Stimulated activated CD4-positive, alpha-beta T cell treated with anti-CD3 and anti-CD28 coated beads, Interleukin-15, amount 100 ng/mL, for 1 hour (primary cell): ENCODE measurements at places on chromosomes 13 and 19.

DNA sequence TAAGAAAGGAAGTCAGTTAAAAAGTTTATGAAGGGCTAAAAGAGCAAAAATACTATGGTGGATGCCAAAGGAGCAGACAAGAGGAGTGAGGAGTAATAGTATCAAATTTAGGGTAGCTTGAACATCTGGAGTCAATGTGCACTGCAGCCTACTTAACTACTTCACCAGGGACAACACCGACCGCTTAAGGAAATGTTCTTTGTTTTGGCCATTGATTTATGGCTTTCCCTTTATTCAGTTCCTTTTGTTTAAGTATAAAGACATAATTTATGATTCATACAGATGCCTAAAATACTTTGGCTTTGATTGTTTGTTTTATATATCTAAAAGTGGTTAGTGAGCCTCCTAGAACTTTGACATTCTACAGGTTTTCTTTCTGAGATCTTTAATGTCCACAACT lies 276.3 kb upstream of the PRR20A start:
- no peak for DNase-seq

DNA sequence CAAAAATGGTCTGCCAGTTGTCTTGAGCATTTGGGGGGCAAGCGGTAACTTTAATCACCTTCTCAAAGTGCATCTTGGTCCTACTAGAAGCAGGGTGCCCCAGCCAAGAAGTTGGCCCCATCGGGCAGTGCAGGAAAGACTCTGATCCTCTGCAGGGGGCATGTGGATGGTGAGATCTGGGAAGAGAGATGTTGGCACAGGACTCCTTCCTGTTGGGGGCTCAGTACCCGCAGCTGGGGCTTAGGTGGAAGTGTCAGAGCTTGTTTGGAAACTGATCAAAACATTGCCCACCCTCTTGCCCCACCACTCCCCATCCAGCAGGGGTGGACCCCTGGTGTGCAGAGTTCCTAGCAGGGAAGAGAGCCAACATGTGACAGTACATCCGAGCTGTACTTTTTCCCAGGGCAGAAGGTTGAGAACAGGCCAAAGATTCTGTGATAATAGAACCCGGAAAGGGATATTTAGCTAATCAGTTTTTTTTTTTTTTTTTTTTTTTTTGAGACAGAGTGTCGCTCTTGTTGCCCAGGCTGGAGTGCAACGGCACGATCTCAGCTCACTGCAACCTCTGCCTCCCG lies 8.8 kb downstream of the RRAS start:
- DNase-seq, result no peak

GRCh38 chr19:41698746-41699230 lies 9.6 kb upstream of the CEACAM5 start:
- no peak for DNase-seq

DNA sequence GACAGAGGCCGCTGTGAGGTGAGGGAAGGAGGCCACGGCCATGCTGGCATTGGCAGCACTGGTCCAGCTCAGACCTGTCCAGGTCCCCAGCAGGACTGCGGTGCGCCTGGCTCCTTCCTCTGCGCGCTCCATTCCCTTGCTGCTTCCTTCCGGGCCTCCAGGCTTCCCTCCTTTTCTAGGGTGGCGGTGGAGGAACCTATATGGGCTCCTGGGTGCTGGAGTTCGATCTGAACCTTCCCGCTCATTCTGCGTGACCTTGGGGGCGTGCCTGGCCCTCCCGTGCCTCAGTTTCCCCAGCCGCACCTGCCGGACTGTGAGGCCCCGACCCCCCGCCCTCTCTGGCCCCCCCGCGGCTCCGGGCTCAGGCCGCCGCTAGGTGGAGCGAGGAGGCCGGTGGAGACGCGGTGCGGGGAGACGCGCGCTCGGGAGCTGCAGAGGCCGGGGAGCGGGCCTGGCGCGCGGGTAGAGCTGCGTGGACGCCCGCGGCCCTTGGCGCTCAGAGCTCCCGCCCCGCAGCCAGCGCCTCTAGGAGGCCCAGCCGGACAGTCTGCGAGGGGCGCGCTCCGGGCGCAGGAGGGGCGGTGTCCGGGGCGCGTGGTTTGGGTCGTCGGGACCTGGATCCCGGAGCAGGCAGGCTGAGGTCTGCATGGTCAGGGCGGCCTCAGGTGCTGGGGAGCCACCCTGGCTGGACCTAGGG lies 29.9 kb downstream of the EFNA2 start:
- DNase-seq, result no peak

DNA sequence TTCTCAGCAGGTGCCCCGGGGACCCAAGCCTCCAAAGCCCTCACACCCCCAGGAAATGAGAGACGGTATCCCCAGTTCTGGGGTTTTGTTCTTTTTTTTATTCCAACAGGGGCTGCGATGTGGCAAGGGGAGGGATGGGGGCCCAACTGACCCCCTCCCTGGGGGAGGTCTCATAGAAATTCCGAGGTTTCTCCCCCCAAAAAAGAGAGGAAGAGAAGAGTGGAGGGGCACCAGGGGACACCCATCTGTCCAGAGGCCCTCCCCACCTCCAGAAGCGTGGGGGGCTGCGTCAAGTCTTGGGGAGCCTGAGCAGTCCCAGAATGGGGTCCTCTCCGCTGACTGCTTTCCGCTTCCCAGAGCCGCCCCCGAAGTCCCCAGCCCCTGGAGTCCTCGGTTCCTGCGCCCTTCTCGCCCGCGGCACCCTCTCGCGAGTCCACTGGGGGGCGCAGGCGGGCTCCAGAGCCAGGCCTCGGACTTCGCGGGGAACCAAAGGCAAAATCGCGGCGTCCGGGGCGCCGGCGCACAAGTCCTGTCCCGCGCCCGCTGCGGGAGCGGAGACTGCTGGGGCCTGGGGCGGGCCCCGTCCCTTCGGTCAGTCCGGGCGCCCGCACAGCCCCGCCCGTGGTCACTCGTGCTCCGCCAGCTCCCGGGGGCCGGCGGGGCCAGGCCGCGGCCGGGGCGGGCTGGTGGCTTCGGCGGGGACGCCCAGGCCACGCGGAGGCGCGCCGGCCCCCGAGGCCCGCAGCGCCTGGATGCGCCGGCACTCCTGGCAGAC lies 4.4 kb upstream of the ATP1A3 start:
- no peak for DNase-seq

GRCh38 chr19:917323-918151 lies at the start of gene KISS1R:
Gene KISS1R, plus strand, starts transcription at chr19:917333. Its CDS starts 170 bp downstream, at chr19:917503.
- no peak for DNase-seq

DNA sequence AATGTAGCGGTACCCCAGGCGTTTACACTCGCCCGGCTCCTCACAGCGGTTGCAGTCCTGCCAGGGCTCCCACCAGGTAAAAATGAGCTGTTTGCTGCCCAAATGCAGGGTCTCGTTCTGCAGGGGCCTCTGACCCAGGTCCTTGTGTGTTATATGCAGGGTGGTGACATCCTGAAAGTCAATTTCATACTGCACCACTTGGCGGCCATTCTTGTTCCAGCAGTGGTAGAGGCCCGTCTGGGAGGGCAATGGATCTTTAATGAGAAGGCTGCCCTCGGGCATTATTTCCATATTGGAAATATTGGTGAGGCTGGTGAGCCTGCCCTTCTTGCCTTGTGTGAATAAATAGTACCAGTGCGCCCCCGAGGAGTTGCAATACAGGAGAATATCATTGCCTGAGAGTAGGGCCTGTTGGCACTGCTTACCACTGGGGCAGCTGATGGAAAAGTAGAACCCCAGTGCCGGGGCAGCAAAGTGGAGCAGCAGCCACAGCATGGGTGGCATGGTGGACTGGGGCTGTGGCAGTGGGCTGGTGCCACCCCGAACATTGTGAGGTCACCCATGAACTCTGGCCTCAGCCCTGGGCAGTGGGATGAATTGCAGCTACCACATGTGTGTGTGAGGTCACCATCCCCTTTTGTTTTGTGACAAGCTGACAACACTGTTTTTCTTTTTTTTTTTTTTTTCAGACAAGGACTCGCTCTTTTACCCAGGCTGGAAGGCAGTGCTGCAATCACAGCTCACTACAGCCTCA lies at the start of gene FAM187B:
Gene FAM187B (minus strand): TSS at position 563 of the 754 bp plus-strand sequence. CDS start 59 bp downstream, at position 504.
- no peak for DNase-seq

DNA sequence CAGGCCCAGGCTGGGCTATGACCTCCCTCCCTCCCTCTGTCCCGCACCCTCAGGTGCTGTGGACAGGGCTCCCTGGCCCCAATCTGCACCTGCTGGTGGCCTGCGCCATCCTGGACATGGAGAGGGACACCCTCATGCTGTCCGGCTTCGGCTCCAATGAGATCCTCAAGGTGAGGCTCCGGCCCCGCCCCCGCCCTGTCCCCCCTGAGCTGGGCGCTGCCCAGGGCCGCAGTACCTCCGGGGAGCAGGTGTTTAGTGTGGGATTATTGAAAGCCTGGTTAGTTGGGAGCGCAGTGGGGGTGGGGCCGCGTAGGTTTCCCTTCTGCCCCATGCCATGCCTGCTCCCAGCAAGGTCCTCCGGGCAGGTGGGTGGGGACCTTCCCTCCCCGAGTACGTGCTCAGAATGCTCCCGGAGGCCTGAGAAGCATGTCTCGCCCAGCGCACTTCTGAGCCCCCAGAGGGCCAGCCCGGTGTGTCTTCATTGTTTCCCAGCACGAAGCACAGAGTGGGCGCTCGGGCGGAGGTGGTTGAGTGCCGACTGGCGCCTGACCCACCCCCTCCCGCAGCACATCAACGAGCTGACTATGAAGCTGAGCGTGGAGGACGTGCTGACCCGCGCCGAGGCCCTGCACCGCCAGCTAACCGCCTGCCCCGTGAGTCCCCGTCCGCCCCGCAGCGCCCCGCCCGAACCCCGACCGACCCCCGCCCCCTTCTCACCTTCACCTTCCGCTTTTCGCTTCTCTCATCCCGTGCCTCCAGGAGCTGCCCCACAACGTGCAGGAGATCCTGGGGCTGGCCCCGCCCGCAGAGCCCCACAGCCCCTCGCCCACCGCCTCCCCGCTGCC lies 8.8 kb downstream of the IL4I1 start:
- no peak for DNase-seq

- no peak for DNase-seq
Observed at GRCh38 chr13:39463611-39464010, 139.4 kb downstream of the LHFPL6 start.

- DNase-seq, result no peak
Observed at GRCh38 chr19:20320191-20320590, 153.2 kb downstream of the ZNF486 start.

DNA sequence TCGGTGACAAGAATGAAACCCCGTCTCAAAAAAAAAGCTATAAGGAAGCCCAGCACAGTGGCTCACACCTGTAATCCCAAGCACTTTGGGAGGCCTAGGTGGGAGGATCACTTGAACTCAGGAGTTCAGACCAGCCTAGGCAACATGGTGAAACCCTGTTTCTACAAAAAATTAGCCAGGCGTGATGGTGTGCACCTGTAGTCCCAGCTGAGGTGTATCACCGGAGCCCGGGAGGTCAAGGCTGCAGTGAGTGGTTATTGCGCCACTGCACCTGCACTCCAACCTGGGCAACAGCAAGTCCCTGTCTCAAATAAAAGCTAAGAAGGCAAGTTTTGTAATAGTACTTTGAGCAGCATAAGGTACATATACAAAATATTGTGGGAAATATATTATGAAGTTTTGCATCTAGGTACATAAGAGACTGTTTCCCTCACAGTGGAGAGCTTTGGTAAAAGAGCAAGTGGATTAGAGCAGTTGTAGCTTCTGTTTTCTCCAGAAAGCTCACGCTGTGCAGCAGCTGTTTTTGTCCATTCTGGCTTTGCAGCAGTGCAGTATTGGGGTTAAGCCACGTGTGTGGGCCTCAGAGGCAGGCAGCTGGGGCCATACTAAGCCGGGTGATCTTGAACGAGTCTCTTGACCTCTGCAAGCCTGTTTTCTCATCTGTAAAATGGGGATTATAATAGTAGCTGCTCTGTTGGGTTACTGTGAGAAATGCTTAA lies 35.4 kb downstream of the ARHGAP35 start:
- no peak for DNase-seq

- no peak for DNase-seq
Observed at GRCh38 chr13:97057176-97057575, 62.9 kb upstream of the OXGR1 start.

- no peak for DNase-seq
Observed at GRCh38 chr13:33617055-33617454, 200.9 kb upstream of the RFC3 start.

DNA sequence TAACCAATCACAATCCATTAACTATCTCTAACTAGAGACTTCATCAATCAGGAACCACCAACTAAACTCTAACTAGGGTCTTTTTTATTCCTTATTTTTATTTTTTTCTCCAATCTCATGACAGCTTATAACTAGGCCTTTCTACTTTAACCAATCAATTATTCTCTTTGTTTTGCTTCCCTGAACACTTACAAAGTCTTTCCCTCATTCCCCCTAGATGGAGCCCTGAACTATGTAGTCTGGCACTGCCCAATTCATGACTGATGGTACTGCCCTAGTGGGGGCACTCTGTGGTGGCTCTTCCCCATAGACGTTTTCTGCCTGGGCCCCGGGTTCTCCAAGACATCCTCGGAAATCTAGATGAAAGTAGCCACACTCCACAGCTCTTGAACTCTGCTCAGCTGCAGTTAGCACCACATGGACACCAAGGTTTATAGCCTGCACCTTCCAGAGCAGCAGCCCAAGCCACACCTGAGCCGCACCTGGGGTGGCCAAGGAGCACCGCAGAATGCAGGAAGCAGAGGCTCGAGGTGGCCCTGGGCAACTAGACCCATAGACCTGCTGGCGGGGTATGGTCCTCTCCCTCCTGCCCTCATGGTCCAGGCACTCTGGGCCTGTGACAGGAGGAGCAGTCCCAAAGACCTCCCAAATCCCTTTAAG lies 6.6 kb downstream of the ATP7B start:
- DNase-seq, result no peak

- DNase-seq, result no peak
Observed at GRCh38 chr19:9183000-9183399, 4.2 kb downstream of the OR7D2 start.

DNA sequence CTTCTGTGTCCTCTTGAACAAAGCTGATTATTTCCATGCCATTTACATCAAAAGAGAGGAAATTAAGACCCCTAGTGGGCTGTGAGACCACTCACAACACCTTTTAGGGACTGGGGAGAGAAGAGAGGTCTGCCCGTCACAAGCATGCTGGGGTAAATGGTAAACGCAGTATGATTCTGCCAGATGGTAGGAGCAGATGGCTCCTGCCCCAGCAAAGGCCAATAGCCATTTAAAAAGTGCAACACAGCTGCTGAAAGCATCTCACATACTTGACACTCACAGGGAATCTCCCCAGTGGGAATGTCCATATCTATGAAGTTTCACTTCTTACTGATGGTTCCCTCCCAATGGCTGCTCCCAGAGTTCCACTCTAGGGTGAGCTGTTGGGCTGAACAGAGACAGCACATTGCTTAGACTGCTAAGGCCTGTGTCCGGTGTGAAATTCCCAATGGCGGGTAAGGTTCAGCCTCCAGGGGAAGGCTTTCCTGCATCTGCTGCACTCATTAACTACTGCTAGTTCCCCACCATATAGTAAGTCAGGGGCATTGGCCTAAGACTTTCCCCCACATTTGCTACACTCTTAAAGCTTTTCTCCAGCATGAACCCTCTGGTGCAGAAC lies 7.4 kb downstream of the ZNF671 start:
- no peak for DNase-seq

GRCh38 chr13:110334256-110334655 lies 27.2 kb downstream of the COL4A2 start:
- no peak for DNase-seq

DNA sequence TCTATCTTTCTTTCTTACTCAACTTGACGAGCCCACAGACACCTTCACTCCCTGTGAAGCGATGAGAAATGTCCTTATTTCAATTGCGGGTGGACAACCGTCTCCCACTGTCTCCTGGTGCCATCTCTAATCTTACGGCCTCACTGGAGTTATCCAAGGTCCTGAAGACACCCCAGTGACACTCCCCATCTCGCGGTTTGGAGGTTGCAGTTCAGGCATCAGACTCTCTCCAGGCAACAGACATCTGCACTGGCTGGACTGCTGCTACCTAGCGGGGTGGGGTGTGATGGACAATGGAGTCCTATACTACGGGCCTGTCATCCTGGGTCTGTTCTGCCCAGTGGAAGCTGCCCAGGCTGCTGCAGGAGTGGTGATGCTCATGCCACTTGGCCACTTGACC lies 18.3 kb upstream of the IRS2 start:
- no peak for DNase-seq
